ENCODE measurements at places on chromosomes 3 and 15.

DNA sequence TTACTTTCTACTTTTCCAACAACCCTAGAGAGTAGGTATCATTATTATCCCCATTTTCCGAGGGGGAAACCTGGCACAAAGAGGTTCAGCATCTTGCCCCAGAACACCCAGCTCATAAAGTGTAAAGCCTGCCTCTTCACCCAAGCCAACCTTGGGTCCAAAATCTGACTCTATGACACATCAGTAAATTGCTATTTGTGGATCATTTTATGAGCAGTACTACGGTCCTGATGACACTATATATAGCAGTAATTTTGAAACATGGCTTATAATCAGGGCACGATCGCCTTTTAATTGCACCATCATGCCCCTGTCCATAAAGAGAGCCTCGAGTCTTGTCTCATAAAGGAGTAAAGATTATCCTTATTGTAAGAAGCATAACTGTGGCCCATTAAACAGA lies 9.7 kb downstream of the MAGI1 start:
- DNase-seq, result no peak

DNA sequence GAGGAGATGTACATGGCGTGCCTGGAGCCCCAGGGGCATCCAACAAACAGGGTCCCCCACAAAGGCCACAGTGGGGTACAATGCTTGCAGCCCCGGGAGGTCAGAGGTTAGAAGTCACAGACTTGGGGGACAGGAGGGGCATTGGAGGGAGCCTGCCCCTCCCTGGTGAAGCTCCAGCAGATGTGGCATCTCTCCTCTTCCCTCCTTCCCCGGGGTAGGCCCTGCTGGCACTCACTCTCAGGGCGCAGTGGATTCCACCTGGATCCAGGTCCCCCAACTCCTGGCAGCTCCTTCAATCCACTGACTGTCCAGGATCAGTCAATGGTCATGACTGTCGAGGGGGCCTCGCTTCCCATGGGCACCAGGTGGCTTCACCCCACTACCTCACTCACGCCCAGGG lies 32.2 kb downstream of the RGMA start:
- no peak for DNase-seq

DNA sequence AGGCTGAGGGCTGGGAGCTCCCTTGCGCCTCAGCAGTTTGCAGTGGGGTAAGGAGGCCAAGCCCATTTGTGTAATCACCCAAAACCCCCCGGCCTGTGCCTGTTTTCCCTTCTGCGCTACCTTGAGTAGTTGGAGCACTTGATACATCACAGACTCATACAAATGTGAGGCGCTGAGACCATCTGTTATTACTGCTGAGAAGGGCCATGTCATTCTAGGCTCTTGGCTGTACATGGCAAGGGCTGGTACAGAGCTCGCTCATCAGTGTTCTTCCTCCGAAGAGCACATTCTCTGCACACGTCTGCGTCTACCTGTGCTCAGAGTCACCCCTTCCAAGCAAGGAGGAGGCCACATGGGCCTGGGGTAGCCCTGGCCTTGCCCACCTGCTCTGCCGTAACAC lies 9.3 kb downstream of the PLA2G4B start:
- no peak for DNase-seq

- DNase-seq, result peak; percentile 73
These were observed 289 bp downstream of the PCSK6 start for GRCh38 chr15:101489237-101489598.

DNA sequence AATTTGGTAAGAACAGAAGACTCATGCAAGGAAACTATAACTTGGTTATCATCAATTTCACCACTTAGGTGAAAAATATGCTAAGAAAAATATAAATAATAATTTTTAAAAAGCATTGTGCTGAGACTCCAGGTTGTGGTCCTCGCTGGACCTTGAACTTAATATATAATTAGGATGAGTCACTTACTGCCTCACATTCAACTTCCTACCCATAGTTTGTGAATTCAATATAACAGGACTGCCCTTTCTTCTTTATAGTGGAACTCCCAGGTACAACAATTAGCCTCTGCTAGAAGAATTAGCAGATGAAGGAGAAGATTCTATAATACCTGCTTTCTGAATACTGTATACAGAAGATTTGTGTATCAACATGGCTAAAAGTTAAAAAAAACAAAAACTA lies 149.1 kb upstream of the SPRED1 start:
- DNase-seq, result no peak

- DNase-seq, result no peak
These were observed 74.1 kb upstream of the MITF start for GRCh38 chr3:69665026-69665737.
